ENCODE measurements at places on chromosomes 3 and 15.

- DNase-seq, result no peak
Observed at GRCh38 chr15:39313467-39313866, 267.4 kb upstream of the THBS1 start.

GRCh38 chr3:170690661-170690981, 104.7 kb upstream of the SLC7A14 start:
- no peak for DNase-seq

DNA sequence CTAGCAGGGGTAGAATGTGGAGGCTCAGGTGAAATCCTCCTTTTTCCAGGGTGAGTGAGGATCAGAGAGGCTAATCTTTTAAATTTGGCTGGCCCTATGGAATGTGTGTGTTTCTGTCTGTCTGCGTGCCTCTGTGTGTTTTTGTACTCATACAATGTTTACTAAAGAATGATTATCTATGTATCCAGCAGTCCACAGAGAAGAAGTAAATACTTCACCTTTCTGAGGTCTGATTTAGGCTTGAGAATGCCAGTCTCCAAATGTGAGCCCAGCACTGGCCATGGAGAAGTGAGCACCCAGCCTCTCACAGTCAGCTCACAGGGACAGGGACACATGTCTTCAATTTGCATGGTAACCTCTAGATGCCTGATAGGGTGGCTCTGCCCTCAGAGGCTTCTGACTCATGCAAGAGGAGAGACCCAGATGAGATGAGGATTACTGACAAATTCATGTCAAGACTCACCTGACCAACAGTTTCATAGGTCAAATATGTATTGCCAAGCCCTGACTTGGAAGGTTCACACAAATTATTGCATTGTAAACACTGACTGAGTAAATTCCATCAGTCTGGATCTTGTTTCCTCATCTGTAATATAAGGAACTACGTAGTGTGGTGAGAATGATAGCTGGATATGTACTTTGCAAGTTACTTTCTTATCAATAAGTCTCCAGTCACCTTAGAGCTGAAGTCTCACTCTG, 31.0 kb downstream of the ENTPD3 start:
- no peak for DNase-seq

- no peak for DNase-seq
Observed at GRCh38 chr15:65512189-65512588, 5.3 kb downstream of the DPP8 start.

- DNase-seq, result no peak
Observed at GRCh38 chr15:67931861-67932260, 92.0 kb upstream of the RNU6-1 start.
